NCI-H524 treated with DMSO at 0.1 percent for 48 hours (cell line): ENCODE measurements at places on chromosomes 5 and 9.

- peak; percentile 96 for DNase-seq
Measured at GRCh38 chr5:126776499-126777256, at the start of gene LMNB1. TSS of gene LMNB1 (plus strand) at chr5:126777136. CDS start at chr5:126777509, 373 bp downstream.

DNA sequence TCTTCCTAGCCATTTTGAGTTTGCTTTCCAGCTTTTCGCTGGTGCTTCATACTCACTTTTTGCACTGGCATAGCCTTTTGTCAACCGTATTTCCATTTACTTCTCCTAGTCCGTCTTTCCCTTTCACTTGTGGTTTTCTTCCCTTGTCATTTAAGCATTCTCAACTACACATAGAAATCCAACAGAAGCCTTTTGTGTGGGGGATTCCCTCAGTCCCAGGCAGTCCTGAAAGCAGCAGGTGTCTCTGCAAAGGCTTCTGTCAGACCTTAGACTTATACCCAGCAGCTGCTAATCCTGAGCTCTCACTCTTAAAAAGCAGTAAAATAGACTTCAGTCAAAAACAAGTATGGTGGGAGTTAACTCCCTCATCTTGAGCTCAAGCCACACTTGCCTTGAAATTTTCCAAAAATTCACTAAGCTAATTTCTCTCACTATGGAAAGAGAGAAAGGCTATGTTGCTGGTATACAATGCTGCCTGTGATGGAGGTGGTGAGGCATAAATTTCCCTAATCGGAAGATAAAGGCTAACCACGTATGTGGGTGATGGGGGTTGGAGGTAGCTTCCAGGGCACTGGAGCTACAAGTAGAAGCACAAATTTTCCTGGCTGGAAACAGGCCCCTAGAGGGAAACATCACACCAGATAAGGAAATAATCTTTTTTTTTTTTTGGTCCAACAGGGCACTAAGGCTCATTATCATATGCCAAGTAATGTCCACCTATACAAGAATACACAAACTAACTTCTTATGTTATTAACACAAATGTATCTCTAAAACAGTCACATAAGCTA lies 34.8 kb upstream of the IFNK start:
- no peak for DNase-seq

GRCh38 chr5:80389580-80389979 lies 18.3 kb upstream of the ZFYVE16 start:
- DNase-seq, result no peak

DNA sequence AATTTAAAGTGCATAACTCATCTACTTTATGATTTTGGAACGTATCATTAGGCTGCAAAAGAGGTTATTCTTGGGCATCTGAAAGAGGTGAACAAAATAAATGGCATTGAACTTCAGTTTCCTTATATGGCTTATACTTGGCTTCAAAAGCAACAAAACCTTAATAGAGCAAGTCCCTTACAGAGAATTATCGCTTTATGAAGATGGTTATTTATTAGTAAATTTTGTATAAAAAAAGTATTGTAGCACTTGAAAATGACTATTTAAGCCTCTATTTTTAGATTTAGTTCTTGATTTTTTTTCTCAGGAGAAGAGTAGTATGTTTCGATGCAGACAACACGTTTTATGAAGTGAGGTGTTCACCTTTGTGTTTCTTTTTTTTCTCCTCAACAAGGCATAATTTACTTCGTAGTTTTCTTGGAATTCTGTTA lies 2.0 kb downstream of the ERBIN start:
- DNase-seq, result no peak

- no peak for DNase-seq
Measured at GRCh38 chr5:177500685-177501522, 3.5 kb upstream of the PDLIM7 start.

DNA sequence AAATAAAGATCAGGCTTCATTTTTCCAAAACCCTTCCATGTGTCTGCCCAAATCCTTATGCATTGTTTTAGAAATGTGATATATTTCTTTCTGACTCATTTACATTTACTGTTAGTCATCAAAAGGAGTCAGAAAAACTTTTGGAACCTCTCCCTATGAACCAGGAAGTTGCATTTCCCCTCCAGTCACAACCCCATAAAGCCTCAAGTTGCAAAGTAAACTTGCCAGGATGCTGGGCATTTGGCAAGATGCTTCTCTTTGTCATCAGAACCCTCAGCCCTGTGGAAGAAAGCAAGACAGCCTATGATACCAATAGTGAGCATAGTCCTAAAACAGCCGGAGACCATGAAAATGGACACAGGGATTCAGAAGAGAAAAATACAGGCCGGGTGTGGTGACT lies 84.2 kb downstream of the MUSK start:
- no peak for DNase-seq

GRCh38 chr5:136776022-136776927 lies 410.9 kb upstream of the TRPC7 start:
- DNase-seq, result no peak

GRCh38 chr9:101400120-101400519 lies 1.5 kb downstream of the ZNF189 start:
- DNase-seq, result no peak

DNA sequence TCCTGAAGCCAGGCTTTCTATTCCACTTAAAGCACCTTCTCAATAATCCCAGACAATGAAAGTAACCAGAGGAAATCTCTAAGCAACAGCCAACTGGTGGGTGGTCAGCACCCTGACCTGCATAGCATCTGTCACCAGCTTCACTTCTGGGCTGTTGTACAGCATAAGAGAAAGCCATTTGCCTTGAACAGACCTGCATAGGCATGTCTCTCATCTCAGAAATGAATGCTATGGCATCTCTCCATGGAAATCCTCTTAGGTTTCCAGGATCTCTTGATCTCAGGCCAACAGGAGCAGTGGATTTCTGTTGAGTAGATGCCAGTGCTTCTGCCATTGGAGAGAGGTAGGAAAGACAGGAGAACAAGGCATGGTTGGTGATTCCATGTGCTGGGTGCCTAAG lies 213.6 kb downstream of the GRIA1 start:
- DNase-seq, result no peak

GRCh38 chr9:136695955-136696354 lies 8.7 kb upstream of the AGPAT2 start:
- DNase-seq, result peak; percentile 88

- DNase-seq, result no peak
Measured at GRCh38 chr5:177447611-177448243, 1.1 kb downstream of the PRR7 start.

DNA sequence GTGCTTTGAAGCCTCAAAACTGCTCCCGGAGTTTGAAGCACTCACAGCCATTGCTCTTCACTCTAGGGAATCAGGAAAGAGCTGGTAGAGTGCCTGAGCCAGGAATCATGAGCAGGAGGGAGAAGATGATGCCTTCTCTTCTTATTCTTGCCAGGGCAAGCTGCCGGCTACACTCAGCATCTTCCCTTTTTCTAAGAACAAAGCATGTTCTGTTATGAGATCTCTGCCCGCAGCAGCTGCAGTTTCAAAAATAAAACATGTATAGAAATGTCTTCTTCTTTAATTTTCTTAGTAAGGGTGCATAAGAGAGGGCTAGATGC lies 57.9 kb upstream of the RICTOR start:
- DNase-seq, result no peak

DNA sequence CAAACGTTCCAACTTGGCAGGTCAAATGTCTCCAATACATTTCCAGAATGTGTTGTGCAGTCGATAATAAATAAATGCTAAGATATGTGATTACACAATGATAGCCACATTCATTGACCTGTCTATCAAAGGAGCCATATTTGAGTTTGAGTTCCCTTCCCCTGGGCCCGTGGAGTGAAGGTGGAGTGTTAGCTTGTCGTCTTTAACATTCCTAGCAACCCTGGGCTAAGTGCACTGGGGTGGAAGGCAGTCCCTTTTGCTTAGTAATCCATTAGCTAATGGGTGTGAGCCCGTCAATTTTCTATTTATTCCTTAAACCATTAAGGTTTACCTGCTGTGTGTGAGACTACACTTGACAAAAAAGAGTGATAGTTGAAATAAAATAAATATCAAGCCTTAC lies 415.2 kb downstream of the EBF1 start:
- no peak for DNase-seq

DNA sequence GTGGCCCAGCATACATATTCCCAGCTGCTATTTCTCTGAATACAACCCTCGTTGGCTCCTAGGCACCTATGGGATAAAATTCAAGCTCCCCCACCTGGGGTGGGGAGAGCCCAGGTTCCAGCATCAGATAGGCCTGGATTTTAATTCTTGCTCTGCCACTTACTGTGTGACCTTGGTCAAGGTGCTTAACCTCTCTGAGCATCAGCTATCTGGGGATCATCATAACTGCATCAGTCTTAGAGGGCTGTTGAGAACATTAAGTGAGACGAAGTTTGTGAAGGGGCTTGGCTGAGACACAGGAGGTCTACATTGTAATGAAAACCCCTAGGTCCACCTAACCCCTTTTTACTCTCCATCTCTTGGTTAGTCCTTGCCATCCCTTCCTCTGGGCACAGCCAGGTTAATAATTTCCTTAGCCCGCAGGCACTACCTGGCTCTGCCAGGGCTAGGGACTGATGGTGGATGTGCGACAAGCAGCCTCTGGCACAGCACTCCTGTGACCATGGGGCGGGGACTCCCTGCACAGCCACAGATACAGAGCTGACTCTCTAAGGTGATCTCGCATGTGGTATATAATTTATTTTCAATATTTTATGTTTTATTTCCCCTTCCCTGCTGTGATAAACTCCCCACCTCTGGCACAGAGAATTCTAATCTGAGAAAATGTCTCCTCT lies 68.7 kb downstream of the CRB2 start:
- no peak for DNase-seq

DNA sequence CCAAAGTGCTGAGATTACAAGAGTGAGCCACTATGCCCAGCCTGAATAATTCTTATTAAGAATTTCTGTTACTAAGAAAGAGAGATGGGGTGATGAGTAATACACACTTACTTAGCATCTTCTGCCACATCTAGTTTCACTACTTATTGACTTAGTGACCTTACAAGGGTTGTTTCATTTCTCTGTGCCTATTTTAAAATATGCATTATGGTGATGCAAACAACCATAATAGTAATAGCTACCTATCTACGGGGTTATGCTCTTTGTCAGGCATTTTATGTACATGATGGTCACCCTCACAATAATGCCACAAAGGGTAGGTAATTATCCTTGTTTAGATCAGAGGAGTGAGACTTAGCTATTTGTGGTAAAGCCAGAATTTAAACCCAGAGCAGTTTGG lies 499.0 kb upstream of the SGCD start:
- DNase-seq, result no peak

GRCh38 chr5:120538149-120538548 lies 74.0 kb downstream of the PRR16 start:
- DNase-seq, result no peak

- DNase-seq, result no peak
Measured at GRCh38 chr5:95113489-95113888, 171.4 kb downstream of the MCTP1 start.

GRCh38 chr5:5405441-5405840 lies 17.0 kb upstream of the ICE1 start:
- DNase-seq, result no peak

DNA sequence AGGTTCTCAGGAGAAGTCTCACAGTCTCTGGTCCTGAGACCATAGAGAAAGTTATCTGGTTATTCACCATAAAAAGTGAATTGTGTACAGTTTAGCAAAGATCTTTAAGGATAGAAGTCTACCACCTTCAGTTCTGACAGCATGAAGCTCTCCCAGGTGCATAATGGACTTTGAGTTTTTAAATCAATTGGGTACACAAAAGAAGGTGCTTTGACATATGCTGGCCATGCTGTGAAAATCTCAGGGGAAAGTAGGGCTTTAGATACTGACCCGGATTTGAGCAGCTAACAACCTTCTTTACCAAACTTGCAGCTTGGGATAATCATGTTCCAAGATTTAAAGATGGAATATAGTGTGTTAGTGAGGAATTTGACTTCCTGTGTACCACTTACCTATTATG lies 264.2 kb downstream of the ZSWIM6 start:
- DNase-seq, result no peak

GRCh38 chr9:125749287-125749935 lies 2.2 kb downstream of the PBX3 start:
- no peak for DNase-seq

DNA sequence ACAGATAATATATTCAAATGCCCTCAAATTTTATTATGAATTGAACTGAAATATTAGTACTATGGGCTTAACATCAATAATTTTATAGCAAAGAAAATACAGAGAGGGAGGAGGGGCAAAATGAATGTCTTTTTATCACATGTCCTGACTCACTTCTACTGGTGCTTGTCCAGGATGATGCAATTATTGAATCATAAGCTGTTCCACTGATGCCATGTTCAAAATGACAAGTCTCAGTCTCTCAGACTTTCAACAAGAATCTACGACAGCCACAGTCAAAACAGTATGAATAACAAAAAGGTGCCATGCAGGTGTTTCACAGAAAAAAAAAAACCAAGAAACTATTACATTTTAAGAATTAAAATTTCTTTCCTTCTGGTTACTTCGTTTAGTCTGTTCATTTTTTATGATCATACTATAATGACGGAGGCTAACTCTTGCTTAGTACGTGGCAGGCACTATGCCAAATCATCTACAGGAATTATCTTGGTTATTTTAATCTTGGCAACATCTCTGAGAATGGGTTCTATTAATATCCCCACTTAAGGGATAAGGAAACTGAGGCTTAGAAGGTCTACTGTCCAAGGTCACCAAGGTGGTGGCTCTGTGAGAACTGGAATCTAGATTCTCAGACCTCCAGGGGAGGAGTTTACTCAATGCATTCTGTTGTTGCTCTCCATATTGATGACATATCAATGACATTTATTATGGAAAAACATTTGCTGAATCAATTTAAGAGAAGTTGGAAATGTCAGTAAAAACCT lies 61.5 kb downstream of the NR3C1 start:
- DNase-seq, result no peak

- DNase-seq, result no peak
Measured at GRCh38 chr5:176647843-176648473, 674 bp downstream of the TSPAN17 start.

GRCh38 chr5:125152044-125152443 lies 405.6 kb upstream of the ZNF608 start:
- no peak for DNase-seq

- no peak for DNase-seq
Measured at GRCh38 chr5:38367410-38367809, 109.1 kb downstream of the EGFLAM start.
